Sigmoid colon (tissue), 7 donors: ENCODE measurements at places on chromosomes 6 and 20.

DNA sequence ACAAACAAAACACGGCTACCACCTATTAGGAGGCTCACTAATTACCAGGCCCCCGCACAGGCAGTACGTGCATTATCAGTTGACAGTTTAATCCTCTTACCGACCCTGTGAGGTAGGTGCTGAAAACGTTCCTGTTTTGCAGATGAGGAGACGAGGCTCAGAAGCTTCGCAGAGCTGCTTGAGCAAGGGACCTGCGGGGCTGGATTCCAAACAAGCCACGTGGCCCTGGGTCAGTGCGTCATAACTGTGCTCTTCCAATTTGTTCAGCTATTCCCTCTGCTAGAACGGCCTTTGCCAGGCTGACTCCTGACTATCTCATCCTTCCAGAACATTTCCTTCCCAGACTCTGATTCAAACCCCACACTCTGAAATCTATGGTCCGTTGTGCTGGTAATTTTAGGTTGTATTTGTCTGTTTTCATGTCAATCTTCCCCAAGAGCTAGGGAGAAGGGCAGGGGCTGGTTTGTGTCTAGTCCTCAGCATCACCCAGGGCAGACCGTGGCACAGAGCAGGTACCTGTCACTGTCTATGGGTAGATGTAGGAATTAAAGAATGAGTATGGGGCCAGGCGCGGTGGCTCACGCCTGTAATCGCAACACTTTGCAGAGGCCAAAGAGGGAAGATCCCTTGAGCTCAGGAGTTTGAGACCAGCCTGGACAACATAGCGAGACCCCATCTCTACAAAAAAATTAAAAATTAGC is 28.8 kb upstream of the TLDC2 start:
- DNase-seq: peak; percentile 98

GRCh38 chr6:133817460-133818047 is 71.4 kb upstream of the TCF21 start:
- no peak for DNase-seq

GRCh38 chr6:146904596-146904995 is 299.6 kb upstream of the STXBP5 start:
- DNase-seq: no peak

DNA sequence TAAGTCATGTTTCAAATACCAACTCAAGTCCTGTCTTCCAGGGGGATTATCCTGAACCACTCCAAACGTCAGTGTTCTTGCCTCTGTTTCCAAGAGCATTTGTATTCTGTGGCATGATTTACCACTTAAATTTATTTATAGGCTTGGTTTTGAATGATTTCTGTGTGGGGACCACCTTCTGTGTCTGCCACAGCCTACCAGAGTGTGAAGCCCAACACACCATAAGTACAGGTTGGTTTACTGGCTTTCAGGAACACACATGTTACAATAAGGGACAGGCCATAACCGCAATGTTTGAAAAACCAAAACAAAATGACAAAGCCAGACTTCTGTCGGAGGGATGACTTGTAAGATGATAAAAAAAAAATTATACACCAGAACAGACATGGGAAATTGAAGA is 56.5 kb upstream of the MAP3K7 start:
- no peak for DNase-seq

DNA sequence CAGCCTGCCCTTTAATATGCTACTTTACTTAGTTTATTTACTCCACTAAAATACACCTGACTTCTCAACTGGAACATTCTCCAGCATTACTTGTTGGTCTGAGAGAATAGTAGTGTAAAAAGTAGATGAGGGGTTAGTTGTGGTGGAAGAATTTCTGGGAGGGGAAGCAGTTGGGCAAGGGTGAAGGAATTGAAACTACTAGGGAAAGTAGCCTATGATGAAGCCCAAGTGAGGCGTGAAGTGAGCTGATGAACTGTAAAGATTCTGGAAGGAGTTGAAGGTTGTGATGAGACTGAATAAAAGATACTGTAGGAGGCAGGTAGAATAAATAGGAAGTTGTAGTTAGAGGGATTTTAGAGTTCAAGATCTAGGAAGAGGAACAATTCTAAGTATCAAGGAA is 72.5 kb downstream of the ITCH start:
- no peak for DNase-seq

DNA sequence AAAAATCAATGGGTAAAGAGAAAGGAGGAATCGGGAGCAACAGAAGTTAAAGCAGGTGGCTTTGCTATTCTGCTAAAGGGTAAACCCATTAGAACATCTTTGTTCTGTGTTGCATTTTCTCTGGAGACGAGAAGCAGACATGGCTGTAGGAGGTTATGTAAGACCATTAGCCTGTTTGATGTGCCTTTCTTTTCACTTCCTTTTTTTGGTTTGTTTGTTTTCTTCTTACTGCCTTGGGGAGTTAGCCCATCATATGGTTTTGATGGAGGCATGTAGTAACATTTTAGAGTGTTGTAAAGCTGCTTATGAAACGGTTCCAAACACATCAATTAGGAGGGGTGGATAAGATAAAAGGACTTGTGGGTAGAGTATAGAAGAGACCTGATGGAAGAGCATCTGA is 131.0 kb downstream of the DOK5 start:
- DNase-seq: no peak

DNA sequence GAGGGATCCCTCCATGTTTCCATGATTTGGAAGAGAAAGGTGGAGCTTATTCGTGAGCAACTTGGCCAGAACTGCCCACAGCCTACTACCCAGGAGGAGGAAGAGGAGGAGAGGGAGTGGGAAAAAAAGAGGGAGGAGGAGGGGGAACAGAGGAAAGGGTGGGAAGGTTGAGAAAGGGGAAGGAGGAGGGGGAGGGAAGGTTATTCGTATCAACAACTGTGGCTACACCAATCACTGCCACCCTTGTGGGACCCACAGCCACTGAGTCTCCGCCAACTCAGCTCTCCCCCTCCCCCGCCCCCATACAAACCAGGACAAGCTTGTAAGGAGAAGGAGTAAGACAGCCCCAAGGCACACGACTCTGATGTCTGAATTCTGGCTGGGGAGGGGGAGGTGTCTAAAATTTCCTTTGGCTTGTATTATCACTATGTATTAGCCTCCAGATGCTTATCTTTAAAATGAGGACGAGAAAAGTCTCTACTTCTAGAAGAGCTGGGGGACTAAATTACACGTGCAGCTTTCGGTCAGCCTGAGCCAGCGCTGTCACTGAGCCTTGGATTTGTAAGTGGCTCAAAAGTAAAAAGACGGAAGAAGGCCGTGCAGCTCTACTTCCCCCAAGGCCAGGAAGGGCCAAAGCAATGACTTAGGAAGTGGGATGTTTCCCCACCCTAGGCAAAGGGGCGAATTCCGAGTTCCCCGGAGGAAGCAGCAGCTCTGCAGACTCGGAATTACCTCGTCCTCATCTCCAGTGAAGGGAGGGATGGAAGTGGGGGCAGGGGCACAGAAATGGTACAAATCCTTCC is 1.0 kb downstream of the FKBP1A start:
- DNase-seq: no peak

- no peak for DNase-seq
Measured at GRCh38 chr6:110493253-110493800, 16.9 kb upstream of the SLC22A16 start.

DNA sequence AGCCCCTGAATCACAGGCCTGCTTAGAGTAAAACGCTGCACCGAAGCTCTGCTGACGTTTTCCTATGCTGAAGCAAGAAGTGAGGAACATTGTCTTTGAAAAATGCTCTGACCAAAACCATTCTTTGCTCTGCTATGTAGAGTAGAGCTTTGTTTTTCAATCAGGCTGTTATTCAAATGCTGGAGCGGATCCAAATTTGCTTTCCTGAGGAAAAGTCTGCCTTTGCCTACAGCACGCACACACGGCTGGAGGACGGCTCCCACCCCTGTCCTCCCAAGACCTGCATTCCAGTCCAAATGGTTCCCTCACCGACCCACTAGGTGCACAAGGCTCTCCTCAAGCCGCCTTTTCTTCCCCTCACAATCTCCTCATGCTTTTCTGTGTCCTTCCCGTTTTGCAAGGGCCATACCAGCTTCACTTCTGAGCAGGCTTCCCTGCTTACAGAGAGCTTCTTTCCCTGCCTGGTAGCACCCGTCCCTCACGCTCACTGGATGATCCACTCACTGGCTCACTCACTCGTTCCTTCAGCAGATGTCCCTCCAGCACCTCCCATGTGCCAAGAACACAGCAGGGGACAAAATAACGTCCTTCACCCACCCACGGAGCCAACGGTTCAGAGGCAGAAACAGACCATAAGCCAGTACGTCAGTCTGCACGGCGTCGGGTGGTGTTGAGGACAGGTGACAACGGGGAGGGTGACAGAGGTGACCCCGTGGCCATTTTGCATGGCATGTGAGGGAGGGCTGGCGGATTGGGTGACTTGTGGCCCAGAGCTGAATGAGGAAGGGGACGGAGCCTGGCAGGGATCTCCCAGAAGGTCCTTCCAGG is 137.9 kb upstream of the NEDD9 start:
- DNase-seq: no peak

DNA sequence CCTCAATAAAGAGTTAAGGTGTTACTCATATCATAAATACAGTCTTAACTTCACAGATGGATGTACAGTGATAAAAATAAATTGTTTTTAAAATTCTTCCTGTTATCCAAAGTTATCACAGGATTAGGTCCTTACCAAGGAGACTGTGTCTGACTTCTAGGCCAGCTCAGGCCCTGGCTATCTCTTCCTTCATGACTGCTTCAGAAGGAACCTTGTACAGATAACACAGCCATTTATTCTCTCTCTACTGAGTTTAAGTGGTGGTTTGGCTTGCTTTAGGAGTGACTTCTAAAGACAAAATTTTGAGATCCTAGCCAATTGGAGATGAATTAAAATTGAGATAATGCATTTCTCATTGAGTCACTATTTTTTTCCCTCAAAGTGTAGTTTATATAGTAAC is 40.8 kb upstream of the RNF182 start:
- no peak for DNase-seq

DNA sequence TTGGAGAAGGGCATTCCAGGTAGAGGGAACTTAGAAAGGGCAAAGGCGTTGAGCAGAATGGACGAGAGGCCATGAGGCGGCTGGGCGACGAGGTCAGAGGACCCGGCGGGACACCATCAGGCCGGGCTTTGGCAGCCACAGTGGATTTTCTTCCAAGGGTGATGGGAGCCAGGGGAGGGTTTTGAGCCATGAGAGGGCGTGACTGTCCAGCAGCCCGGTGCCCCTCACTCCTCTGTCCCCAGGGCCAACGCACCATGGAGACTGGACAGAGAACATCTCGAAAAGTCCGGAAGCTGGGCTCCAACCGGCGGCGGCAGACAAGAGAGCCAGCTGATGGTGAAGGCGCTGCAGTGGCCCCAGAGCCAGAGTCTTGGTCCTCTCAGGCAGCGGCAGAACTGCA is 6.4 kb downstream of the RAB44 start:
- peak; percentile 42 for DNase-seq

- no peak for DNase-seq
Measured at GRCh38 chr20:59678288-59678687, 73.9 kb downstream of the PHACTR3 start.

- no peak for DNase-seq
Measured at GRCh38 chr20:50874111-50874757, 57.0 kb downstream of the ADNP start.
